ENCODE measurements at places on chromosomes 11 and 22.

- DNase-seq, result no peak
Measured at GRCh38 chr11:6828103-6828502, 17.4 kb upstream of the OR10A5 start.

GRCh38 chr22:22810018-22810427 is 77.6 kb upstream of the IGLL5 start:
- DNase-seq, result peak; percentile 43

- no peak for DNase-seq
Measured at GRCh38 chr11:114163229-114163631, 103.7 kb downstream of the ZBTB16 start.

GRCh38 chr11:14223636-14224288 is 135.2 kb downstream of the RRAS2 start:
- no peak for DNase-seq

DNA sequence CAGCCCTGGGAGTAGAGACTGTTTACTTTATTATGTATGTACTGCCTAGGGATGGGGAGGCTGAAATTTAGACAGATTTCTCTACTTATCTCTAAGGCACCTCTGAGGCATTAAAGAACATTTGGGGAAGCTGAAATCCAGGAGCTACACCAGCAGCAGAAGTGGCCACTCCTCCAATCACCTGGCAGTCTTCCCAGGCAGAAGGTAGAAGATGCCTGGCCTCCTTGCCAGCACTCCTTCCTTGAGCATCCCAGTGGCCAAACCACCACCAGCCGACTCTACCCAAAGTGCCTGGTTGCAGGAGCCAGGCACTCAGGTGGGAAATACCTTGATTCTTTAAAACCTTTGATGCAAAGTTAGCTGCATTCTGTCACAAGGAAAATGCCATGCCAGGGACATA is 1.9 kb upstream of the FAT3 start:
- DNase-seq, result no peak

- no peak for DNase-seq
Measured at GRCh38 chr11:27381238-27381666, 18.2 kb upstream of the CCDC34 start.

DNA sequence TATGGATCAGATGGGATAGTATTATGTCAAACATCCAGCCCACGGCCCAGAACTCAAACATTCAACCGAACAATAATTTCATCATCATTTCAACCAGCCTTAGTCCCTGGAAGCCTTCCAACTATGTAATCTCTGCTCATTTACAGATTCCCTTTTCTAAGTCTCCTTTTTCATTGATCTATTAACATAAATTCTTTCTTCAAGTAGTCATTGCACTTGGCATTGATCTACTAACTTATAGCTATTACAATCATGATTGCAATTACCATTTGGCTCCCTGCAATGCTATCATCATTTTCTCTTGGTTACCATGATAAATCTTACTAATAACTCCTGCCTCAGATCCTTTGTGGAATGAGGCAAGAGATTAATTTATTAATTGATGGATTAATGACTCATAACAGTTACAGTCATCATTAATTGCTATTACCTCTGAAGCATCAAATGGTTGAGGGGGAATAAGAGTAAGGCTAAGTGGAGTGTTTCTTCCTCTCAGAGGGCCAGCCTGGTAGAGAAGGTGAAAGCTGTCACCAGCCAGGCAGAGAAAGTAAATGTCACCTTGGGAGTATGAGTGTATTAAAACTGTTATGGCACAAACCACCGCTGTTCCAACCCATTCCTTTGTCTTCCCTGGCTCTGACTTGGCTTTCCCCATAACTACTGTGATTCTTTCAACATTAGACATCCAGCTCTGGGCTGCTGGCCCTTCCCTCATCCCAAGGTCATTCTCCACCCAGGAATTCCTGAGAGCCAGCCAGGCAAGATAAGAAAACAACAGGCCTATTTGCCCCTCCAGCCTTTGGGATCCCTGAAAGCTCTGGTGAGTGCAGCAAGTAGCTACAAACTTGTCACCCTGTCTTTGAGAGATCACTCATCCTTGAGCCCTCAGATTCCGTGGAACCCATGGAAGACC is 174.7 kb downstream of the RRAS2 start:
- no peak for DNase-seq

DNA sequence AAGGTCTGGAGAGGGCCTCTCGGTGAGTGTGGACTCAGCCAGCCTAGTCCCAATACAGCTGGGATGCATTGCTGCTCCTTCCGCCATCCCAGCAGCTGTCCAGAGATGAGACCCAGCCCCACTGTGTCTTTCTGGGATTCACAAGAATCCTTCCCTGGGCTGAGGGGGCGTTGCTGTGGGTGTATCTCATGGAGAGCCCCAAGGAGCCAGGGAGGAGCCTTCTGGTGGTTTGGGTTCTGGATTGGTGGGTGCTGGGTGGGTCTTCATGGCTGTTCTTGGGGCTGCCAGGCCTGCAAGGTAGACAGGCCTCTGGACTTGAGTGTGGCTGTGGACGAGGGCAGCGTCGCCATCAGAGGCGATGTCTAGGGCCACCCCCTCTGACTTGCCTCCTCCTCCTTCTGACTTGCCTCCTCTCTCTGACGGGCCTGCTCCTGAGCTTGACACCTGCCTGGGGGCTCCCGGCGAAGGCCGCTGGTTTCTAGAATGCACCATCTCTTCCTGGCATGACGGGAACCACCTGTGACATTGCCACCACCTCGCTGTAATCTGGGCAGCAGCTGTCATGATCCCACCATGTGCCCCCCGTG is 17.2 kb downstream of the KCNQ1 start:
- DNase-seq, result no peak

GRCh38 chr11:76835928-76836612 is 24.6 kb upstream of the ACER3 start:
- DNase-seq, result no peak

DNA sequence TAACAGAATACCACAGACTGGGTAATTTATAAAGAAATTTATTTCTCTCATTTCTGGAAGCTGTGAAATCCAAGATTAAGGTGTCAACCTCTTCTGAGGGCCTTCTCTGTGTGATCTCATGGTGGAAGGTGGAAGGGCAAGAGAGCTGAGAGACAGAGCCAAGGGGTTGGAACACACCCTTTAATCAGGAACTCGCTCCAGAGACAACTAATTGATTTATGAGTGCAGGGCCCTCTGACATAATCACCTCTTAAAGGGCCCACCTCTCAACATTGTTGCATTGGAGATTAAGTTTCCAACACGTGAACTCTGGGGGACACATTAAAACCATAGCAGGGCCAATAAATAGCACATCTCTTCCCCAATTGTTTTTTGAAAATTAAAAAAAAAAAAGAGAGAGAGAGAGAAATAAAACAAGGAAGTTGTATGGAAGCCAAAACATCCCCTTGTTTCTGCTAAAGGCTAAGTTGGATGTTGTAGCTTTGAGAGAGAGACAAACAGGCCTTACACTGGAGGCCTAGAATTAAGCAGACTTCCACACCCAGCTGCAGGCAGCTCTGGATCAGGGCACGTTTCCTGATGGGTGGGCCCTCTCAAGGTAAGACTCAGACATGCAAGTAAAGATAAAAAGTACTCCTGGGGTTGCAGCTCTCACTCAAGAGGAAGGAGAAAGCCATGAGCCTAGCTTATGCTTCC is 64.1 kb upstream of the BIRC3 start:
- no peak for DNase-seq

GRCh38 chr11:50098186-50098725 is 65.6 kb downstream of the OR4C45 start:
- DNase-seq, result no peak

DNA sequence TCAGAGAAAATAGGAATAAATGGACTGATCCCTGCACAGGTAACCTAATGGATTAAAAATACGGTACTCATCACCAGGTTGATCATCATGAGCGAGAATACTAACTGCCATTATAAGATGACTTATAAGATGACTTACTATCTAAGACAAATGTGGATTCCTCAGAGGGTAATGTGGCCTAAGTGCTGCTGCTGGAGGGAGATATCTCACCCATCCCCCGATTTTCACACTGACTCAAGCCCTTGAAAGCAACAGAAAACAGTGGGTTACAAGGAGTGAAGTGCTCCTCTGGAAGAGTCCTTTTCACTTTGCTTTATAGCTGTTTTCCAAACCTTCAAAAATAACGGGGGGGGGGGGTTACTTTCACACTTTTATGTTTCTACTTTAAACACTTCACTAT is 920 bp downstream of the TMEM218 start:
- DNase-seq, result no peak

DNA sequence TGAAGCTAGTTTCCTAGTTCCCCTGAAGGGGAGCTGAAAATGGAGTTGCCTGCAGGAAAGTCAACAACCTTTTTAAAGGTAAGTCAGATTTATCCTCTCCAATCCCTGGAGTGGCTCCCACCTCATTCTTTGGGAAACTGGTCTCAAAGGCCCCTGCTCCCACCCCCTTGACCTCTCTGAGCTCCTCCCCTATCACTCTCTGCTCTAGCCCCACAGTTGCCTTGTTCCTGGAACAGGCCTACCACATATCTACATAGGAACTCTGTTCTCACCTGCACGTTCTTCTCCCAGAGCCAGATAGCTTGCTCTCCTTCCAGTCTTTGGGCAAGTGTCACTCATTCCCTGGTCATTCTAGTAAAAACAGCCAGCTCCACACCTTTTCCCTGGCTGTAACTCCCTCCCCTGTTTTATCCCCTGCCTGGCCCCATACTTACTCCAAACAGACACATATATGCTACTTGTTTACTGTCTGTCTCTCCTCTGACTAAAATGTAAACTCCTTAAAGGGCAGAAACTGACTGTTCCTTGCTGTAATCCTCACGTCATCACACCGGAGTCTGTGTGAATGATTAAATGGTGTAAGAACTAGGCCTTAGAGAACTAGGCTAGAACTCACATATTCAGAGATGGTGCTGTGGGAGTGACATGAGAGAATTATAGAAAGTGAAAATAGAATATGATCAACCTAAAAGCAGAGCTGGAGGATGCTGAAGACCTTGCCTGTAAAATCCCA is 53.3 kb downstream of the TCF20 start:
- DNase-seq, result no peak

DNA sequence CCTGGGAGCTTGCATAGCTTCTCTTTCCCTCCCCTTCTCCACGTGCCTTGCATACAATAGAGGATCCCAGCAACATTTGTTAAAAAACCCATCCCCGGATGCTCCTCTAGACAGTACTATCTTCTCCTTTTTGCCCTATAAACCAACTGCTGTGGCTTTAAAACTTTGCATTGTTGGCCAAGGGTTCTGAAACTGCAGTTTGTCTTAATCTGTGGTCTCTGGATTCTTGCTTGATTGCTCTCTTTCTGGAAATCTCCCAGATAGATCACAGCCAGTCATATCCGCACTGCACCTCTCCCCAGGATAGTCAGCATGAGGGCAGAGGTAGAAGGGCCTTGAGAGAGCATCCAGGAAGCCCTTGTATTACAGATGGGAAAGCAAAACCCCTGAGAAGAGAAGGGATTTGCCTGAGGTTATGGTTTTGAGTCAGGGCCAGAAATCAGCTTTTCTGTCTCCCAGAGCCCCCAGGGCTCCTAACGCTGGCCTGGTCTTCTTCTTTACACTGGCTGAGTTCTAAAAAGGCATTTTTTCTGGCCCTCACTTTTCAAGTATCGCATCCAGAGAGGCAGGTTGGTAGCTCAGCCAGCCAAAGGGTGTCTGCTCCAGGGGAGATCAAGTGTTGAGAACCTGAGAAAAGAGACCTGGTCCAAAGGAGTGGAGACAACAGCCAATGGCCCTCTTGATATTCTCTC is 70.6 kb downstream of the ADM start:
- DNase-seq, result no peak

DNA sequence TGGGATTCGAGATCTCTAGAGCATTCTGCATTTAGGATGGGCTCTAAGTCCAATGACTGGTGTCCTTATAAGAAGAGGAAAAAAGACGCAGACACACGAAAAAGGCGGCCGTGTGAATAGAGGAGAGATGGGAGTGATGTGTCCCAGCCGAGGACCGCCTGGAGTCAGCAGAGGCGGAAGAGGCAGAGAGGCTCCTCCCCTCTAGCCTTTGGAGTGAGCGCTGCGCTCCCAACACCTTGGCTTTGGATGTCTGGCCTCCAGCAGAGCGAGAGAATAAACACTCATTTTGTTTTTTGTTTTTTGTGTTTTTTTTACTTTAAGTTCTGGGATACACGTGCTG is 83.0 kb upstream of the RTL6 start:
- DNase-seq, result no peak

- DNase-seq, result no peak
Measured at GRCh38 chr11:8359521-8359920, 95.8 kb upstream of the LMO1 start.

DNA sequence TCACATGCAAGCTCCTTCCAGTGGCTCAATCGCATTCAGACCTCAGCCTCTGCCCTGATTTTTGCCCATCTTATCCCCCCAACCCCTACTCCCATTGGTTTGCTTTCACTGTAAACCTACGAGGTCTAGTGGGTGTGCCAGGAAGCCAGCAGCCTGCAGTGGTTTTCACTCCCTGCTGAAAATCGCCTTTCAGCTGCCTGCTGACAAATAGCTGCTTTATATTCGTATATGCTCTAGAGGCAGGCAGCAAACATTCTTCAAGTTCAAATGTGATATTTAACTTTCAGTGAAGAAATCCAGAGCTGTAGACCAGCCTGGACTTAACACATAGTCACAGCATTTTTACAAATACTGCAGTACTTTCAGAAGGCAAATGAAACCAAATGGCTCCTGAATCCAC is 92.8 kb upstream of the APOA1 start:
- DNase-seq, result peak; percentile 87

GRCh38 chr11:94595076-94595475 is 27.9 kb downstream of the PIWIL4 start:
- DNase-seq, result no peak

DNA sequence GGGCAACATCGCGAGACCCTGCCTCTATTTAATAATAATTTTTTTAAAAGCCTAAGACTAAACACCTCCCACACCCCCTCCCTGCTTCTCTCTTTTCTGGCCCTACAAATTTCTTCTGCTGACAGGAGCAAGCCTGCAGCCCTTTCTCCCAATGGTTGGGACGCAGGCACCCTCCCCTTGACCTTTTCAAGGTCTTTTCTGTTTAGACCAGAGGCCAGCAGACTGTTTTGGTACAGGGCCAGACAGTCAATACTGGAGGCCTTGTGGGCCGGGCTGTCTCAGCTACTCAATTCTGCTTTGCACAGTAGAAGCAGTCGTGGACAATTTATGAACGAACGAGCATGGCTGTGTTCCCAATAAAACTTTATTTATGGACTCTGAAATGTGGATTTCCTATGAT is 92.3 kb downstream of the SCN3B start:
- no peak for DNase-seq

DNA sequence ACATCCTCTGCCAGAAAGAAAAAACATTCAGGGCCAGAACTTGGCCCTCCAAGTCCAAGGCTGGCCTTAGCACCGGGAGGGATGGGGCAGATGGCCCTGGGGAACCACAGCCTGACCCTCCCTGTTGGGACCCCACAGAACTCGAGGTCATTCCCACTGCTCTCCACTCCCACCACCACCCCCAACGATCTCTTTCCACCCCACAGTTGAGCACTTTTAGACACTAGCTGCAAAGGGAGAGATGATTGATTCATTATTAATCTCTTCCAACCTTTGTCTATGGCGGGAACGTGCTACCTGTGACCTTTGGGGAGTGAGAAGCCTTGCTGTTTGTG is 869.7 kb downstream of the BRD1 start:
- no peak for DNase-seq
